CD4-positive, alpha-beta T cell treated with Interleukin-6 at 100 ng/mL for 8 hours (primary cell): ENCODE measurements at places on chromosomes 1 and 21.

- no peak for DNase-seq
Measured at GRCh38 chr1:15329104-15329820, 80.4 kb upstream of the EFHD2 start.

DNA sequence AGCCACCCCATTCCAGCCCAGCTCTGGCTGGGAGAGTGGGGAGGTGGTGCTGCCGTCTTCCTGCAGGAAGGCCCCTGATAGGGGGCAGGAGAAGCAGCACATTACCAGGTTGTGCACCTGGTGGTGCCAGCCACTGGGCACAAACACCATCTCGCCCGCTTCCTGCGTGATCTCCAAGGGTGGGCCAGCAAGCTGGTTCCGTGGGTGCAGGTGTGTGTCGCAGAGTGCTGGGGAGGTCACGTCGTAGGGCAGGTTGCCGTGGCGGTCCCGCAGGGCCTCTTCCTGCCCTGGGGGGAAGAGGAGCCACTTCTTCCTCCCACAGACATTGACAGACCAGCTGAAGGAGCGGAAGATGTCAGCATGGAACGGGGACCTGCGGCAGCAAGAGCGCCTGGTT is 1.8 kb downstream of the JMJD4 start:
- no peak for DNase-seq

GRCh38 chr1:147673406-147673805 is 3.1 kb upstream of the ACP6 start:
- no peak for DNase-seq

GRCh38 chr1:204426971-204427701 is 15.5 kb upstream of the PPP1R15B start:
- DNase-seq = no peak

GRCh38 chr1:44244986-44245385 is 31.7 kb downstream of the DMAP1 start:
- DNase-seq = no peak

GRCh38 chr1:31020007-31020790 is 45.3 kb downstream of the PUM1 start:
- no peak for DNase-seq

DNA sequence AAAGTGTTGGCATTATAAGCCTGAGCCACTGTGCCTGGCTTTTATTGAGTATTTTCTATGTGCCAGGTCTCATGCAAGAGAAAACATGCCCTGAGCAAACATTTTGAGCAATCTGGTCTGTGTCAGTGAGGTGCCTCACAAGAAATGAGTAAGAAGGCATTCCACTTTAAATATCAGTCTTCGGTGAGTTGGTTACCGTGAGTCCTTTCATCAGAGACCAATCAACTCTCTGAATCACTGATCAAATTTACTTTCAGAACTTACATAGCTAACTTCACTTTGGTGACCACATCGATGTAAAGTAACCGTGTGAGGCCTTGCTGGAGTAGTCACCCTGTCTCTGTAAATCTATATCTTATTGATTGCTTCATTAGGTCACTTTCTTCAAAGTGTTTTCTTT is 14.3 kb upstream of the DDX59 start:
- DNase-seq = no peak

DNA sequence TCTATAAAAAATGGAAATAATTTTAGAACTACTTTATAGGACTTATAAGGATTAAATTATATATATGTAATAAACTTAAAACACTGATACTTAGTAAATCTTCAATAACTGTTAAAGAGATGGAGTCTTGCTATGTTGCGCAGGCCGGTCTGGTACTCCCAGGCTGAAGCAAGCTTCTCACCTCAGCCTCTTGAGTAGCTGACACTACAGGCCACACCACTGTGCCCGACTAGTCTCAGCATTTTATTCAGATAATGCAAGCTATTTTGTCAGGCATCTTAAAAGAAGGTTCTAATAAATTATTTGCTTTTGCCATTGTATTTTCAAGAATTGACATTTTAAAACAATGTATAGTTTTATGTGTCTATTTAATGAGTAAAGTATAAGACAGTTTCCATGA is 20.8 kb downstream of the CNST start:
- DNase-seq = no peak

DNA sequence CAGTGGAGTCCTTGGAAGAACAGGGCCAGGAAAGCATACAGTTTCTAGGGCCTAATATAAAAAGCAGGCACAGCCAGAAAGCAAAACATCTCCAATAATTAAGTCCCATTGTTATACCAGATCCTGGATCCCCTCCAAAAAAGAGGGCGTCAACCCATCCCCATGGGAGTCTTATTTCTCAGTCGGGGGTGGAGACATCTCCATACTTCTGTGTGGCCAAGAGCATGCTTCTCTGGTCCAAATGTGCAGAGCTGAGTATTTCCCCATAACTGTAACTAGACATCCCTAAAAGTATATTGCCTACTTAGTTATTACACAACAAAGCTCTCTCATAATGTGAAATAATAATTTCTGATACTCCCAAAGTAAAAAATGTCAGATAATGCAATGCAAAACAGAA is 104.2 kb upstream of the SOX13 start:
- no peak for DNase-seq

DNA sequence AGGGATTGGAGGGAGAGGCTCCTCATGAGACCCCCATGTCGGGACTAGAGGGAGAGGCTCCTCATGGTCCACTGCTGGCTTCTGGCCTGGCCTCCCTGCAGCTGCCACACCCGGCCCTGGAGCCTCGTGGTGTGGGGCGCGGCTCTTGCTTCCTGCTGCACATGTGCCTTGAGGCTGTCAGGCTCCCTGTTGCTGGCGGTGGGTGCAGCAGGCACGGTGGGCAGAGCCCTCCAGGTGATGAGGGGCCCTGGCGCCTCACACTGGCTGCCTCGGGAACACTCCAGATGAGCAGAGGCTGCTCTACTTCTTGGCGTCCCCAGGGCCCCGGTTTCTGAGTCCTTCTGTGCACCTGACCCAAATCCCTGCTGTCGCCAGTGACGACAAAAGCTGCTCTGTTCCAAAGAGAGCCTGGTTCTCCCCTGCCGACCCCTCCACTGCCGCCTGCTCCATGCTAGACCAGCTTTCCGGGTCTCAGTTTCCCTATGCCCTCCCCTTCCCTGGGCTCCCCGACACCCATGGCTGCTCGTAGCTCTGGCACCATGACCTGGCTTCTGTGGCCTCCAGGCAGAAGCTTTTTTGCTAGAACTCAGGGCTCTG is 9.7 kb upstream of the ATAD3B start:
- no peak for DNase-seq

- no peak for DNase-seq
Measured at GRCh38 chr21:42621166-42621818, 32.1 kb upstream of the PDE9A start.

- no peak for DNase-seq
Measured at GRCh38 chr1:175504875-175505555, 238.4 kb downstream of the TNR start.

DNA sequence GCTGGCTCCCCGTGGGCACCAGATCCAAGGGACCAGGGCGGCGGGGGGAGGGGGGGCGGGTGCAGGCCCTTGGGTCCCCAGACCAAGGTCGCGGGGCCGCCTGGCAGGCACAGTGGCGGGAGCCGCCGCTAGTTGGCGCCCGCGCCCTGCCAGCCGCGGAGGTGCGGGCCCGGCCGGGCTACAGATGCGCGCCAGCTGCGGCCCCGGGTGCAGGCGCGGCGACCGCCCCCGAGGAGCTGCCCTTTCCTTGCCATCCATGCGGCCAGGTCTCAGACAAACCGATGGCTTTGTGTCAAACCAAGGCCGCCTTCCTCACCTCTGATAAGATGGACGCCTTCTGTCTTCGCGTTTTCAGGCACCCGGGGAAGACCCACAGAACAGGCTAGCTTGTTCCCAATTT is 2.2 kb upstream of the RUNX3 start:
- DNase-seq = peak; percentile 43
